Activated naive CD8-positive, alpha-beta T cell treated with anti-CD3 and anti-CD28 coated beads for 36 hours (primary cell): ENCODE measurements at places on chromosomes 7 and 10. TPM values are rescaled to one million over a fixed set of nuclear protein-coding genes. Genes with fewer than 3 reads are reported as not detected.

The TMEM209 gene
- 47.2 TPM for total RNA-seq

GRCh38 chr7:114422507-114423501 lies 8.2 kb downstream of the FOXP2 start:
- no peak overlapping the region for H3K27ac ChIP-seq
- H3K27me3 ChIP-seq, result no peaks in the 10 kb centered on the region
- DNase-seq, result no peak
- H3K4me1 ChIP-seq, result no peaks in the 10 kb centered on the region

DNA sequence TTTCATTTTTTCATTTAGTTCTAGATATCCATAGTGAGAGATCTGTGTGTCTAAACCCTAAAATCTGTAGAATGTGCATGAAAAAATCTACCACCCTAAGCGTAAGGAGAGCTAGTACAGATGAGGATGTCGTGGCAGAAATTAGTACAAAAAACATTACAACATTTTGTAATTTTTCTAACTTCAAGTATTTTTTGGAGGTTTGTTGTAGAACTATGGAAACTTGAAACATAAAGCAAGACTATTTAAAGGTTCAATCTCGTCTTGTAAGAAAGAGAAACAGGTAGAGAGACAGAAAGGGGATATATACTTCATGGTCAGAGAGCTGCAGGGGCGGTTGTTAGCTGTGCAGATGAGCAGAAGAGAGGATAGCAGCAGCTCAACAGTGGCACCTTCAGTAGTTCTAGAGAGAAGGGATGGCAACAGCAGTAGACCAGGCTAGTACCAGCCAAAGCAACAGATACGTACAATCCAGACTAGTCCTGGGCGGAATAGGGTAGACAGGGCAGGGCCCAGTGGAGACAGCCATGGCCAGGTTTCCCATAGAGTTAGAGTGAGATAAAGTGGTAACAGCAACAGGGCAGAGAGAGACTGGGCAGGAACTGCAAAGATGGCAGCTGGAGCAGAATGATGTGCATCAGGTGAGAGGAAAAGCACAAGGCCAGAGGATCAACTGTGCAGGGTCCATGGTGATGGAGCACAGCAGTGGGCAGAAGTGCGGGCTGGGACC lies 145.2 kb downstream of the FRMD4A start:
- H3K27me3 ChIP-seq, result peaks cover 52% of the 10 kb centered on the region
- peak overlapping the region; percentile 64 for H3K4me3 ChIP-seq
- peaks cover 24% of the 10 kb centered on the region for H3K4me1 ChIP-seq
- DNase-seq, result peak; percentile 73

DNA sequence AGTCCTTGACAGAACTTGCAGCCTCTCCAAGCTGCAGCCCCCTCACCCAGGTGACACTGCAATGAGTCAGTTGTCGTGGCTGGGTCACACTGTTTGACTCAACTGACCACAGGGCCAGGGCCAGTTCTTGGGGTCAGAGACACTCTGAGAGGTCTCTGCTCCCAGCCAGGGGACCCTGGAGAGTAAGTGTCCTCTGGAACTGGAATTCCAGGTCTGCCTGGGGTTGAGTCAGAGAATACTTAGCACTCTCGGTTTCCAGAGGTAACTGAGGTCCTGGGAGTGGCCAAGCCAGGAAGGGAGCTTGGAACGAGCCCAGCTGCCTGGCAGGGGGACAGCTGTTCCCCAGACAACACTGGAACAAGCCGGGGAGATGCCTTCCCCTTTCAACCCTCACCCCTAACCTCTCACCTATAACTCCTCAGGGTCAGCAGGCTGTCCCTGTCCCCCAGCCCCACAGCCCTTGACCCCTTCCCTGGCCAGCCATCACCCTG lies 2.2 kb upstream of the MYL10 start:
- no peak for DNase-seq
- H3K36me3 ChIP-seq, result no peaks in the 10 kb centered on the region
- no peaks in the 10 kb centered on the region for H3K4me1 ChIP-seq
- no peak overlapping the region for H3K4me3 ChIP-seq

DNA sequence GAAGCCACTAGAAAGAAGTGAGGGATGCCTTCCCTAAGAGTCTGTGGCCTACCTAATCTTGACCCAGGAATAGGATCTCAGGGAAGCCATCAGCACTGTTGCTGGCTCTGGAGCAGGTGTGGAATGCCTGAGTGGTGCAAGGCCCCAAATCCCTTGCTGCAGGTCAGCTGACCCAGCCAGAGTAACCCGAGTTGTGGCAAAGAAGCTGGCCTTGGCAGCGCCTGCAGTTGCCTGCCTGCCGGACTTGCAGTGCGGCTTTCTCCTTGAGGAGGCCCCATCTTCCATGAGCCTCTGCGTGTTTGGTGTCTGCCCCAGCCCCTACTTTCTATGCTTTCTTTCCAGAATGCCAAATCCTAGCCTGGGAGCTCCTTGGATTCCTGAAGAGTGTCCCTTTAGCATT lies 5.8 kb downstream of the KIAA1217 start:
- H3K27ac ChIP-seq, result no peak overlapping the region
- no peak for DNase-seq
- no peak overlapping the region for H3K4me3 ChIP-seq
- H3K27me3 ChIP-seq, result peaks cover 24% of the 10 kb centered on the region
- no peaks in the 10 kb centered on the region for H3K36me3 ChIP-seq

The PAPSS2 gene
- 0.42 TPM for total RNA-seq

The INMT gene
- total RNA-seq, result not detected

- DNase-seq, result peak; percentile 37
- H3K36me3 ChIP-seq, result no peaks in the 10 kb centered on the region
- H3K4me1 ChIP-seq, result peaks cover 26% of the 10 kb centered on the region
- H3K27me3 ChIP-seq, result no peaks in the 10 kb centered on the region
Measured at GRCh38 chr10:89861584-89862301, 160.4 kb downstream of the KIF20B start.

GRCh38 chr10:124086787-124087671 lies 6.4 kb downstream of the CHST15 start:
- no peaks in the 10 kb centered on the region for H3K36me3 ChIP-seq
- H3K27ac ChIP-seq, result no peak overlapping the region
- peaks cover 34% of the 10 kb centered on the region for H3K27me3 ChIP-seq
- no peaks in the 10 kb centered on the region for H3K4me1 ChIP-seq

- DNase-seq, result no peak
- H3K36me3 ChIP-seq, result no peaks in the 10 kb centered on the region
- H3K27ac ChIP-seq, result no peak overlapping the region
- no peaks in the 10 kb centered on the region for H3K27me3 ChIP-seq
- H3K4me3 ChIP-seq, result no peak overlapping the region
- no peaks in the 10 kb centered on the region for H3K4me1 ChIP-seq
Measured at GRCh38 chr10:51121861-51122260, 47.6 kb downstream of the PRKG1 start.

- no peaks in the 10 kb centered on the region for H3K27me3 ChIP-seq
- no peaks in the 10 kb centered on the region for H3K36me3 ChIP-seq
- DNase-seq, result no peak
- no peak overlapping the region for H3K4me3 ChIP-seq
Measured at GRCh38 chr7:74387606-74388005, 66.1 kb upstream of the GTF2IRD1 start.

The ATE1 gene
- 22.5 TPM for total RNA-seq

GRCh38 chr7:55369427-55370400 lies 4.6 kb downstream of the LANCL2 start:
- no peak overlapping the region for H3K4me3 ChIP-seq
- no peak overlapping the region for H3K27ac ChIP-seq
- peaks cover 25% of the 10 kb centered on the region for H3K4me1 ChIP-seq
- DNase-seq, result no peak
- no peaks in the 10 kb centered on the region for H3K27me3 ChIP-seq

GRCh38 chr7:73908123-73908611 lies 47.2 kb downstream of the TMEM270 start:
- H3K27ac ChIP-seq, result no peak overlapping the region
- H3K36me3 ChIP-seq, result no peaks in the 10 kb centered on the region
- no peak overlapping the region for H3K4me3 ChIP-seq
- H3K27me3 ChIP-seq, result no peaks in the 10 kb centered on the region
- DNase-seq, result no peak
